ENCODE measurements at places on chromosomes 1 and 21. TPM values are rescaled to one million over a fixed set of nuclear protein-coding genes. Genes with fewer than 3 reads are reported as not detected.
A peak's percentile ranks its signal among the peaks of the same experiment; 100 is the strongest.

- H3K27me3 ChIP-seq, result no peaks in the 10 kb centered on the region
- no peak overlapping the region for H3K4me3 ChIP-seq
- no peaks in the 10 kb centered on the region for H3K36me3 ChIP-seq
- H3K4me1 ChIP-seq, result no peaks in the 10 kb centered on the region
- no peak overlapping the region for H3K27ac ChIP-seq
- DNase-seq, result no peak
Measured at GRCh38 chr1:47914218-47914938, 82.8 kb downstream of the TRABD2B start.

DNA sequence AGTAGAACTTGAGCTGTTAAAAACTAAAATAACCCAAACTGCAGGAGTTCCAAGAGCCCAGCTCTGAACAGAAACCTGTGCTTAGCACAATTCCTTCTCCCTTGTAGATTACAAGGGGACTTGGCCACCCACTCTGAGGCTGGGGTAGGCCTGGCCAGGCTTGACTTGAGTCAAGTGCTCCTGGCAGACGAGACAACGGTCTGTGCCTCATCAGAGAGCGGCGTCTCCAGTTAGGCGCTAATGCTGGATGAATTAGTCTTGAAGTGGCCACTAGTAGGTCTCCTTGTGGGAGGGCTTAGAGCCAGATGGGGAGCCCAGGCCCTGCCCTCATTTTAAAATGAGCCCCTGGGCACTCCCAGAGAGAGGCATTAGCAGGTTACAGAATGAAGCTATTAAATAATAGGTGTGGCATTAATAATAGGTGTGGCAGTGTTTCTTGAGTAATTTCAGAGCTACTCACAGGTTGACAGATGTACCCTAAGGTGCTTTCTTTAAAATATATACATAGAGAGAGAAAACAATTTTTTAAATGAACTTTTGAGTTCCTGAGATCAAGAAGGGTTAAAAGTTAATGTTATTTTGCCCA is 1.1 kb downstream of the EEIG2 start:
- H3K4me3 ChIP-seq, result peak overlapping the region; percentile 80
- peak; percentile 15 for DNase-seq
- H3K4me1 ChIP-seq, result peaks cover 26% of the 10 kb centered on the region
- no peaks in the 10 kb centered on the region for H3K27me3 ChIP-seq
- H3K27ac ChIP-seq, result peak overlapping the region; percentile 15

DNA sequence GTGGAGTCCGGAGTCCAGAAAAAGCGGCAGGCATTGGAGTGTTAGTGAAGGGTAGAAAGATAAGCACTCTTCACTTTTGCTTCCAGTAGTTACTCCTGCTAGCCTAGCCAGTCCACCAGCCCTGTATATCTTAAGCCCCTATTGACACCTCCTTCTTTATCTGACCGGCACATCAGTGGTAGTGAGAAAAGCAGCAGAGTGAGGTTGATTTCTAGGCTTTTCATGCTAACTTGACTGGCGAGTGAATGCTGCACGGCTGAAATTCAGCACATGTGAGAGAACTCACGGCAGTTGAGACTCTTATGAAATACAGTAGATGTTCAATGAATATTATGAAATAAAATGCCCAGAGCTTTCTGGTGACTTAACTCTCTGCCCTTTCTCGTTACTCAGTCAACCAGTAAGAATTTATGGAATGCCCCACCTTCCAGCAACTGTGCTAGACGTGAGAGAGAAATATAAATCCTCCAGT is 128.2 kb downstream of the CACHD1 start:
- H3K27me3 ChIP-seq, result no peaks in the 10 kb centered on the region
- H3K27ac ChIP-seq, result no peak overlapping the region
- H3K4me3 ChIP-seq, result no peak overlapping the region
- H3K4me1 ChIP-seq, result no peaks in the 10 kb centered on the region

GRCh38 chr1:202348005-202348508 is 442 bp upstream of the PPP1R12B start:
- DNase-seq, result no peak
- peak overlapping the region; percentile 91 for H3K4me3 ChIP-seq
- no peaks in the 10 kb centered on the region for H3K27me3 ChIP-seq
- H3K27ac ChIP-seq, result peak overlapping the region; percentile 47

- DNase-seq, result no peak
- H3K27me3 ChIP-seq, result peaks cover 7% of the 10 kb centered on the region
- no peak overlapping the region for H3K4me3 ChIP-seq
- no peaks in the 10 kb centered on the region for H3K36me3 ChIP-seq
- no peaks in the 10 kb centered on the region for H3K4me1 ChIP-seq
Measured at GRCh38 chr21:43764576-43765495, 11.3 kb downstream of the CSTB start.

Gene LEMD1
- not detected for total RNA-seq

GRCh38 chr21:43190544-43190943 is 21.7 kb downstream of the CRYAA start:
- no peak overlapping the region for H3K27ac ChIP-seq
- no peak for DNase-seq
- H3K36me3 ChIP-seq, result no peaks in the 10 kb centered on the region

- no peaks in the 10 kb centered on the region for H3K27me3 ChIP-seq
- H3K4me3 ChIP-seq, result no peak overlapping the region
- peaks cover 29% of the 10 kb centered on the region for H3K4me1 ChIP-seq
- peak overlapping the region; percentile 78 for H3K27ac ChIP-seq
Measured at GRCh38 chr1:151827853-151828252, 3.7 kb downstream of the RORC start.

DNA sequence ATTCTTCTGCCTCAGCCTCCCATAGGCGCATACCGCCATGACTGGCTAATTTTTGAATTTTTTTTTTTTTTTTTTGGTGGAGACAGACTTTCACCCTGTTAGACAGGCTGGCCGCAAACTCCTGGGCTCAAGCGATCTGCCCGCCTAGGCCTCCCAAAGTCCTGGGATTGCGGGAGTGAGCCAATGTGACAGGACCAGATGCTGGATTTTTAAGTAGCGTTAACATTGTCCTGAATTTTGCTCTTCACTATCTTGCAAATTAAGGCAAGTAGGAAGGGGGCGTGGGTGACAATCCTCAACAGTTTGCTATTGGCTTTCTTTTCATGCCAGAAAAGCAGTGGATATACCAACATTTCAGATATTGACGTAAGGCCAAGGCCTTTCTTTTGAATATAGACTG is 49.7 kb upstream of the TSNAX start:
- no peaks in the 10 kb centered on the region for H3K36me3 ChIP-seq
- no peak for DNase-seq
- no peak overlapping the region for H3K4me3 ChIP-seq
- peaks cover 7% of the 10 kb centered on the region for H3K27me3 ChIP-seq

DNA sequence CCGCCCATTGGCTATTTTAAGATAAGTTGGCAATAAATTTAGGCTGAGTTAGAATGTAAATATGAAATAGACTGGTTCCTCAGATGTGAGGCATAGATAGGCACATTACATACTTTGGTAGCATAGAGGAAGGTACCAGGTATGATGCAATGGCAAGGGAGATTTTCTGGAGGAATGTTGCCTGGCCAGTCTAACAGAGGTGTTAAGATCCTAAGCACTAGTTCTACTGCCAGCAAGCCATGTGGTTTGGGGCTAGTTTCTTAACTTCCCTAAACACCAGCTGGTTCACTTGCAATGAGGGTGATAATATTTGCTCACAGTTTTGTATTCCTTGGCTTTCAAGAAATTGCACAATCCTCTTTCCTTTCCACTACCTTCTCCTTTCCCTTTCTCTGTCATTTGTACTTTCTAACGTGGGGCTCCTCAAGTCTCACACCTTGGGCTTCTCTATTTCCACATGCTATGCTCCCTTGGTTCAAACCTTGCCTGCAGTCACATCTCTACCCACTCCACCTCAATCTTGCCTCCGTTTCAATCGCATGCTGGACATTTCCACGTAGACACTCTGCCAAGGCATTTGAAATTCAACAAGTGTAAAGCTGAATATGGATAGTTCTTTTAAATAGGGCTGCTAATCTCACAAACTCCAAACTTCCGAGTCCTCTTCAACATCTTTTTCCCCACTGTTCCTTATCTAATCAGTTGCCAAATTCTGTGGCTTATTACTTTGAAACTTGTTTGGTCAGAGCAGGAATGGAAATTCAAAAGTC is 4.7 kb upstream of the CD55 start:
- no peak overlapping the region for H3K4me3 ChIP-seq
- H3K4me1 ChIP-seq, result no peaks in the 10 kb centered on the region
- no peak for DNase-seq
- H3K27ac ChIP-seq, result no peak overlapping the region
- no peaks in the 10 kb centered on the region for H3K36me3 ChIP-seq

DNA sequence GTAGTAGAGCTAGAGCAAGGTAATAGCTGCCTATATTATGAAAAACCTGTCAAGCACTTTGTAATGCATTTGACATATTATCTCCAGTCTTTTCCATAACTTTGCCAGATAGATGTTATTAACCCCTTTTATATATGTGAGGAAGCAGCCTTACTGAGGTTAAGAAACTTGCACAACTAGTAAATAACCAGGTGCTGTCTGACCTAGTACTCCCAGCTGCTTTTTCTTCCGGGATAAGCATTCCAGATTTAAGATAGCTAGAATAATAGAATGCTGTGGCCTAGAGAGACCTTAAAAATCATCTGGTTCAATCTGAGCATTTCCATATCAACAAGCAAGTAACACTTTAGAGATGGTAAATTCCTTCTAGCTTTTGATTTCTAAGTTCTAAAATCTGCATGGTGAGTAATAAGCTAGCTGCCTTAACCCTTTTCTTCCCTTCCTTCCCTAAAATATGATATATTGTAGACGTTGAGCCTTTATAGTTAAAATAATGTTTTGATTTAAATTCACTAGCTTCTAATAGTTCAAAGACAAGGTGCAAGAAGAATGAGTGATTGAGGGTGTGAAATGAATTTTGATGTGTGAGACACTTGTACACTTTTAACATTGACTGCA is 1.8 kb downstream of the SH3GLB1 start:
- H3K4me3 ChIP-seq, result no peak overlapping the region
- DNase-seq, result no peak
- no peak overlapping the region for H3K27ac ChIP-seq
- H3K27me3 ChIP-seq, result no peaks in the 10 kb centered on the region
- peaks cover 17% of the 10 kb centered on the region for H3K4me1 ChIP-seq

Gene UAP1
- total RNA-seq, result 24.0 TPM

Gene NR1I3
- total RNA-seq, result not detected

DNA sequence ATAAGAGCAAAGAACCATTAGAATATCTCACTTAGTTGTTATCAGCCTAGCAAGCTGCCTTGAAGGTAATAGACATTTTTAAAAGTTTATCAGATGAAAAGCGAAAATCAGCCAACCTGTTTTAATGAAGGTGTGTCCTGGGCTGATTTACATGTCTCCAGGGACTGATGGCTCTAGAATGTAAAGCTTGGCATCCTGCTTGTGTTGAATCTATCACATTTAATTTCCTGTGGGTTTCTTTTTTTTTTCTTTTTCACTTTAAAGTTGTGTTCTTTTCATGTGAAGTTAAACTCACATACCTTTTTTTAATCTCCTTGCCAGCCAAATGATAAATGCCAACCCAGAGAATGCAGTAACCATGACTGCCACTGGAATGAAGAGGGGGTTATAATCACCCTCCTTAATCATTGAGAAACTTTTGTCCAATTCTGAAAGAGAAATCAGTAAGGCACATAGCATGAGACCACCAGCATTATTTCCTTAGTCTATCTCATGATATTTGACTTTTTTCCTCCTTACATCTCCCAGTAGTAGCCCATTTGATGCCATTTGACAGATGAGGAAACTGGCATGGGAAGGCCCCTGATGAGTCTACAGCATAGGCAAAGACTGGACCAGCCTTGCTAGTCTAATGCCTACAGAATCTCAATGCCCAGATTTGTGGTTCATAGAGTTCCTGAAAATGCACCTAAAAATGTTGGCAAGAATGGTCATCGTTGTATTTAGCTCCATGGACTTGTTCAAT is 10.0 kb downstream of the SELL start:
- no peaks in the 10 kb centered on the region for H3K27me3 ChIP-seq
- H3K36me3 ChIP-seq, result peaks cover 72% of the 10 kb centered on the region
- DNase-seq, result no peak
- H3K27ac ChIP-seq, result peak overlapping the region; percentile 43

DNA sequence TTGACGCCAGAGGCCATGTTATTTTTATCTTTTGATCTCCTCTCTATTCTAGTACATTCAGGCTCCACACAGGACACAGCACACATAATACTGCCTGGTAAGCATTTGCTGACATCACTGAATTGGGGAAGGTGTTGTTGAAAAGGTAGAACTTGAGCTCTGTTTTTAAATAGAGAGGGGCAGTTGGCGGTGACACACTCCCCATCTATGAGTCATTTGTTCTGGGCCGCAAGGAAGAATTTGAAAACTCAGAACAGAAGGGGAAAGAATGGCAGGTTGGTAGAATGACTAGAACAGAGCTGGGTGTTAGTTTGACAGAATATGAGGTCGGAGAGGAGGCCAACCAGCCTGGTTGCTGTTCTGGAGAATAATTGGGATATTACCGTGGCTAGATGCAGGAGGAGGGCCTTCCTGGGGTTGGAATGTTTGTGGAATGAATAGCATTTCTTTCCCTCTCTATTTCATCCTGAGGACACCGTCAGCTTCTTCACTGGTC is 52.1 kb upstream of the ERRFI1 start:
- no peaks in the 10 kb centered on the region for H3K36me3 ChIP-seq
- DNase-seq, result no peak
- H3K4me1 ChIP-seq, result no peaks in the 10 kb centered on the region

GRCh38 chr1:22877112-22877915 is 95.4 kb downstream of the LACTBL1 start:
- no peaks in the 10 kb centered on the region for H3K4me1 ChIP-seq
- H3K36me3 ChIP-seq, result no peaks in the 10 kb centered on the region
- H3K27ac ChIP-seq, result no peak overlapping the region
- DNase-seq, result no peak
- peaks cover 25% of the 10 kb centered on the region for H3K27me3 ChIP-seq

- DNase-seq, result no peak
- no peak overlapping the region for H3K4me3 ChIP-seq
- H3K27me3 ChIP-seq, result no peaks in the 10 kb centered on the region
- no peaks in the 10 kb centered on the region for H3K4me1 ChIP-seq
- peaks cover 26% of the 10 kb centered on the region for H3K36me3 ChIP-seq
- no peak overlapping the region for H3K27ac ChIP-seq
Measured at GRCh38 chr1:20850021-20850420, 62.9 kb upstream of the HP1BP3 start.

DNA sequence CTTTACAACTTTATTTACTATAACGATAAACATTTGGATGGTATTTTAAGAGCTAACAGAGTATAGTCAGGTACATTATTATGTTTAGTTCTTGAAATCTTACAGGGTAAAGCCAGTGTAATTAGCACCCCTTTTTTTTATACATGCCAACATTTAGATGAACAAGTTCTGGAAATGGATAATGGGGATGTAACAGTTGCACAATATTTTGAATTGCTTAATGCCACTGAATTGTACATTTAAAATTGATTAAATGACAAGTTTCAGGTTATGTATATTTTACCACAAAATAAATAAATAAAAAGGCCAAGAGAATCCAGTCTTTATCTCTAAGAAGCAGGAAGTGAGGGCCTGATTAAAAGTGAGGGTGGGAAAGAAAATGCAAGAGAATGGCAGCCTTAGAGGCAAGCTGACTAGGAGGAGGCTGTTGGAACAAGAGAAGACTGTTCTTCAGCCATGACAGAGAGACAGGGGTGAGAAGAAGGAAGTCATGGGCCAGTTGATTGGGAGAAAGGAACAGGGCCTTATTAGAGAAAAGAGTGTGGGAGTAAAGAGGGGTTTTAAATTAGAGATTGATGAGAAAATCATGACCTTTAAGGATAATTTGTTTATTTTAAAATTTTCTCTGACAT is 49.9 kb upstream of the TNFSF18 start:
- H3K4me3 ChIP-seq, result no peak overlapping the region
- H3K27ac ChIP-seq, result no peak overlapping the region
- DNase-seq, result no peak
- H3K36me3 ChIP-seq, result no peaks in the 10 kb centered on the region
- H3K27me3 ChIP-seq, result no peaks in the 10 kb centered on the region
- no peaks in the 10 kb centered on the region for H3K4me1 ChIP-seq

Gene GNAT2
- not detected for total RNA-seq

GRCh38 chr1:20136249-20136648 is 2.9 kb upstream of the PLA2G2F start:
- H3K27me3 ChIP-seq, result peaks cover 17% of the 10 kb centered on the region
- no peaks in the 10 kb centered on the region for H3K36me3 ChIP-seq
- no peak overlapping the region for H3K4me3 ChIP-seq
- H3K4me1 ChIP-seq, result no peaks in the 10 kb centered on the region
